ENCODE measurements at places on chromosomes 12 and 14.
A peak's percentile ranks its signal among the peaks of the same experiment; 100 is the strongest.

DNA sequence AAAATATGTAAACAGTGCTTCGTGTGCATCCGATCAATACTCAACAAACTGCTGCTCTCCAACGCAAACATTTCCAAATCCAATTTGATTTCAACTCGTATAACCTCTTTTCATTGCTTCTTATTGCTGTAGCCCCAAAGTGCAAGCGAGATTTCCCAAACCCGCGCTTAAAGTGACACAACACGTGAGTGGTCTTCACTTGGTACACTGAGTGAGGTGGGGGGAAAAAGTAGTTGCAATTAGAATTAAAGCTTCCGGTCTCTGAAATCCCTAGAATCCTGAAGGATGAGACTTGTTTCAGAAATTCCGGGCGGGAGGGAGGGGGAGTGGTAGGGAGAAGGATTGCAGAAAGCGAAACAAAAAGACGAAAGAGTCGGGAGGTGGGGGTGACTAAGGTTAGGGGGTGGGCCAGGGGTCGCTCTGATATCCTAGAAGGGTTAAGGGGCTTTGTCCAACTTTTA is 387.5 kb downstream of the BCAT1 start:
- no peak for DNase-seq

DNA sequence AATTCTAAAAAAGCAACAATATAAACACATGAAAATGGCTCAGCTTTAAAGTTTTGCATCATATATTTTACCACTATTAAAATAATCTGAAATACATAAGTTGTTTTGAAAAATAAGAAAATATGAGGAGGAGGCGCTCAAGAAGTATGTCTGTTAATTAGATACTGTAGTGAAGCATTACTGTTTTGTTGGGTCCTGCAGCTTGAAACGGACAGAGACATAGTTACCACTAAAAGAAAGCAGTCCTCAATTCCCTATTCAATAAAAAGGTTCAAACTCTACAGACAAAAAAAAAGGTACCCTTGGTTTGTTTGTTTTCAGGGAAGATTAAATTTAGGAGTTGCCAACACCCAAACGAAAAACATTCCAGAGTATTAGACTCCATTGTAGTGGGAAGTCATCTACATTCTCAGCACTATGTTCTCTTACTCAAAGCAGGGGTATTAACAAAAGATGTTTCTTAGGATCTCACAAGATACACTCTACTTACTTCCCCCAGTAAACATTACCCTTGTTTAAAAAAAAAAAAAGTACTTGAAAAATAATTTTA is 3.0 kb downstream of the PAWR start:
- peak; percentile 41 for DNase-seq

DNA sequence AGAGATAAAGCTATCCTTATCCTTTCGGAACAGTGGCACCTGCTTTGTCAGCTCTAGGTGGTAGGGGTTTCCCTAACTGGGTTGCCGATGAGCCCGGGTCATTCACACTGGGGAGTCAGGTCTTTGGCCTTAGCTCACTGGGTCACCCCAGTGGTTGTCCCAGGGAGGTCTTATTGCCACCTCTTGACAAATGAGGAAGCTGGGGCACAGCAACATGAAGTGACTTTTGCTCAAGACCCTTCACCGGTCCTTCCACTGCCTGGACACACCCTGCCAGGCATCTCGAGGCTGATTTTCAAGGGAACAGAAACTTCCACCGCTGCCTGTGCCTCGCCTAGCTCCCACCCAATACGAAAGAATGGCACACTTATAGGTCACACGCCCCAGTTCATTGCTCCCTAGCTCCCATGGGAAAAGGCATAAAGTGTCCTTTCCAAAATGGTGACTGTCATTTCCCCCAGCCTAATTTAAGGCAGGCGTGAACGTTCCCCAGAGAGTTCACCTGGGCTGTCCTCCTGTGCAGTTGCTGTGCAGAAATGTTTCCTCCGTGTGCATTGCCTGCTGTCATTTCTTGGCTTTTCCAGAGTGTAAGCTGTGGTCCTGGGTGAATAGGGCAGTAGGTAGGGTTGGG is 156.1 kb upstream of the CCND2 start:
- DNase-seq: no peak

DNA sequence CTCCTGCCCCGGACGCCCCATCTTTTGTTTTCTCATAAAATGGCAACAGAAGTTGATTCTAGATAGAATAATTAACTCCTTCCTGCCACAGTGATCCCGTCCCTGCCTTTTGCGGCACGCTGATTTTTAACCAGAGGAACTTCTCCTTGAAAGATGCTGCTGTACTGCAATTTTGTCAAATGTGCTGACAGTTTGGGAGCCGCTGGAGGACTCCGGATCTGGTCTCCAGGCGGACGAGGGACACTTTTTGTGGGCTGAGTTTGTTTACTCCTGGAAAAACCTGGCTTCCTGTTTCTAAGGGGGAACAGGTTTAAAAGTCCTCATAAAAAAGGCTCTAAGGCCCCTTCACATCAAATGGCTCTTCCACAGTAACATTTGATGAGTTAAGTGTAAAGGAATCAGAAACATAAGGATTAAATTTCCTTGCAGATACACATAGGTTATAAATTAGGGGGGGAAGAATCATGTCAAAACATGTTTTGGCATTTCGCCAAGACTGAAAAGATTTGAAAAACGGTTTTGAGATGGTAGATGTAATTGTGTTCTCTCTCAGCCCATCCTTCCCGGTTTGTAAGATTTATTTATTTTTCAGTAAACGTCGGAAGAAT is 15.5 kb downstream of the FZD10 start:
- DNase-seq: no peak

DNA sequence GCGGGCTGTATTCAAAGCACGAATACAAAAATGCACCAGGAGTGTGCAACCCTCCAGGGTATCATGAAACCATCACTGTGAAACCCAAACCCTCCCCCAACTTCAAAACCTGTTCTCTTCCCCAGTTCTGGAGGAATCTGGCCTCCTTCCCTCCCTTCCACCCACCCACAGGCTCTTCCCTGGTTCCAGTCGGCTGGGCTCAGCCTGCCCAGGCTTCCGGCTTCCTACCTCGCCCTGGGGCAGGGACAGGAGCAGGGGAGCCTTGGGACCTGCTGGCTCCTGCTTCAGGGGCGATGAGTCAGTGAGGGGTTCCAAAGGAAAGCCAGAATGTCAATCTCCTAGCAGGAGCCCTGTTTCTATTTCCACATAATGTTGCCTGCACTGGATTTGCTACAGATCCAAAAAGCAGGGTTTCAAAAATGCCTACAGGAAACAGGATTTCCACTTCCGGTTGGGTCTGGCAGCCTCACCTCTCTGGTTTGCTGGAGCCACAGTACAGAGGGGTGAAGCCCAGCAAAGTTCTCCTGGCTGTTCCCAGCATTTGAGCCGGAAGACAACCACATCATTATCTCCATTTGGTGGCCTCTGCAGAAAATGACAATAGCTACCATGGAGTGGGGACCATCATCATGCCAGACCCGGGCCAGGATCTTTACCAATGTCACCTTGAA is 278.3 kb downstream of the DPF3 start:
- no peak for DNase-seq

- no peak for DNase-seq
These were observed 202.7 kb downstream of the RASSF9 start for GRCh38 chr12:85633491-85633890.
